ENCODE measurements at places on chromosomes 3 and 15.

DNA sequence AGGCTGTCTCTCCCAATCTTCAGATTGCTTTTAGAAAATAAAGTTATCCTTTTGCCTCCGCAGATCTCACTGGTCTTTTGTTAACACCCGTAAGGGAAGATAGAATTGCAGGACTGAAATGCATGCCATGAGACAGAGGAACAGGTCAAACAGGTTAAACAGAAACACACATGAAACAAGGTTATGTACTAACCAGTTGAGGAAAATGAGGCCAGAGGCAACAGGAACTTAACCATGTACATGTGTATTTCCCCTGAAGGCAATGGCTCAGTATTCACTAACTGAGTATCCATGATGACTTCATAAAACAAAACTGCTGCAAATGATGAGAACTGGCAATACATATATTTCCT is 169.1 kb upstream of the NSMCE3 start:
- DNase-seq = no peak

GRCh38 chr3:29291982-29292363 is 11.1 kb downstream of the RBMS3 start:
- DNase-seq = no peak

- no peak for DNase-seq
These were observed 7.4 kb downstream of the A4GNT start for GRCh38 chr3:138124706-138125355.

DNA sequence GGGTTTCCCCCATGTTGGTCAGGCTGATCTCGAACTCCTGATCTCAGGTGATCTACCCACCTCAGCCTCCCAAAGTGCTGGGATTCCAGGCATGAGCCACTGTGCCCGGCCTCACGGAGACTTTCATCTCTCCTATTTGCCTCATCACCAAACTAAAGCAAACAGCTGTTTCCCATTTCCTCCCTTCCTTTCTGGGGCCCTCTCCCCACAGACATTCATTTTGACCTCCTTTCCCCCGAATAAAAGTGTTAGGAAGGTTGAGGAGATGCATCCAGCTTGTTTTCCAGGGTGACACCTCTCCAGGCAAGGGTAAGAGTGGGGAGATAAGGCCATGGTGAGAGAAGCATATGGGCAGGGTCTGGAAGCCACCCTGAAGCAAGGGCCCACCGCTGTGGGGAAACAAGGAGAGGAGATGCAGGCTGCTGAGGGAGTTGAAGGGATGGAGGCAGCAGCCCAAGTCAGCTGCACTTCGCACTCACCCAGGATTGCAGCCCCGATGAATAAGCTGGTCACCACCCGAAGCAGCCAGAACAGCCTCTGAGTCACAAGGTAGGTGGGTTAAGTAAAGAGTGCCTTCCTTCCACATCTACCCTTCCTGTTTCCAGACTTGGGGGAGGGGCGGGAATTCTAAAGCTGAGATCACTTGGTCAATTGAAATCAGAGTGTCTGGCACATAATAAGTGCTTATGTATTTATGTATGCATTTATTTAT is 7.7 kb downstream of the DUOXA2 start:
- no peak for DNase-seq

DNA sequence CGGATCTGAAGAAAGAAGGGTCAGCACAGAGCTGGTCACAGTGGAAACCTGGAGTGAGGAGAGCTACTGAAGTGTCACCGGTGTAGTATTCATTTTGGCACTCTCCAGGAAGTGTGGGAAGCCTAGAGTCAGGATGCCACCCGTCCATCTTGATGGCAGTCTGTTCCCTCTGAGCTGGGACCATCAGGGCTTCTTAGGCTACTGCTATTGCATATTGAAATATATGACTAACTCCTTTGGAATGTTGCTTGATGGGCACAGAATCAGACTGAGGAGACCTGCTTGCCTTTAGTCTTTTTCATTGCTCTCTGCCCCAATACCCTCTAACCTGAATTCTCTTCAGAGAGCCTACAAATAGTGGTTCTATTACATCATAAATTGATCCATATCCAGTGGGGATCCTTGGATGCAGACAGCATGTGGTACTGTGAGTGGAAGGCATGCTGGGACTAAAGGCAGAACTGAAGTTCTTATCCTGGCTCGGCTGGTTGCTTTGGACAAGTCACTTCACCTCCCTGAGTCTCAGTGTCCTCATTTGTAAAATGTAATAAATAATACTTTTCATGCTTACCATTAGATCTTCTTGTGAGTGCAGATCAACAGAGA is 143.5 kb downstream of the PDE8A start:
- DNase-seq = no peak

GRCh38 chr3:101976473-101976872 is 127.2 kb downstream of the NFKBIZ start:
- DNase-seq = no peak

GRCh38 chr3:52436500-52437149 is 8.3 kb downstream of the SEMA3G start:
- no peak for DNase-seq

GRCh38 chr15:79916502-79917132 is 19.8 kb upstream of the MTHFS start:
- DNase-seq = no peak

GRCh38 chr3:150348500-150348899 is 59.6 kb upstream of the TSC22D2 start:
- DNase-seq = no peak

DNA sequence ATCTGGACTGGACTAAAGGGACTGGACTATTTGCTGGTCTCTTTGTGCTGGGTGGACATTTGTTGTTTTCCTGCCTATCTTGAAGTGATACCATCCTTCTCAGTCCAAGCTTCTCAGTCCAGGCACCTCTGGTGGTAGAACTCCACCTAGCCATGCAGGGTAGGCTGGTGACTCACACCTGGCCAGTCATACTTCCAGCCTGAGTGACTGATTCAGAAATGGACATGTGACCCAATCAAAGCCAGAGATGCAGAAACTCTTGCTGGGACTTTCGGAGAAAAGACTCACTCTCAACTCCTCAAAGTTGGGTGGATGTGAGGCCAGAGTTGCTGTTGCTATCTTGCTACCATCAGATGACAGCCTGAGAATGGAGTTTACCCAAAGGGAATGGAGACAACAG is 5.6 kb upstream of the ASB14 start:
- DNase-seq = no peak

- no peak for DNase-seq
These were observed 799 bp downstream of the ABI3BP start for GRCh38 chr3:100992231-100993012.

GRCh38 chr3:56788521-56788920 is 13.2 kb downstream of the ARHGEF3 start:
- peak; percentile 72 for DNase-seq

- DNase-seq = no peak
These were observed 175.7 kb upstream of the MDFIC2 start for GRCh38 chr3:70488131-70488530.

DNA sequence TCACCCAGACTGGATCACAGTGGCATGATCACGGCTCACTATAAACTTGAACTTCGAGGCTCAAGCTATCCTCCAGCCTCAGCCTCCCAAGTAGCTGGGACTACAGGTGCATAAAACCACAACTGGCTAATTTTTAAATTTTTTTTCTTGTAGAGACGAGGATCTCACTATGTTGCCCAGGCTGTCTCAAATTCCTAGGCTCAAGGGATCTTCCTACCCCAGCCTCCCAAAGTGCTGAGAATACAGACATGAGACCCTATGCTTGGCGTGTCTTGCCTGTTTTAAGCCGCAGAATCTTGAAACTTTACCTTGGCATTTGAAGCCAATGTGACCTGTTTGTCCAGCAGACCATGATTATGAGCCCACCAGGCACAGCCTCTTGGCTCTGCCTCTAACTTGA is 119.9 kb downstream of the OPA1 start:
- no peak for DNase-seq

DNA sequence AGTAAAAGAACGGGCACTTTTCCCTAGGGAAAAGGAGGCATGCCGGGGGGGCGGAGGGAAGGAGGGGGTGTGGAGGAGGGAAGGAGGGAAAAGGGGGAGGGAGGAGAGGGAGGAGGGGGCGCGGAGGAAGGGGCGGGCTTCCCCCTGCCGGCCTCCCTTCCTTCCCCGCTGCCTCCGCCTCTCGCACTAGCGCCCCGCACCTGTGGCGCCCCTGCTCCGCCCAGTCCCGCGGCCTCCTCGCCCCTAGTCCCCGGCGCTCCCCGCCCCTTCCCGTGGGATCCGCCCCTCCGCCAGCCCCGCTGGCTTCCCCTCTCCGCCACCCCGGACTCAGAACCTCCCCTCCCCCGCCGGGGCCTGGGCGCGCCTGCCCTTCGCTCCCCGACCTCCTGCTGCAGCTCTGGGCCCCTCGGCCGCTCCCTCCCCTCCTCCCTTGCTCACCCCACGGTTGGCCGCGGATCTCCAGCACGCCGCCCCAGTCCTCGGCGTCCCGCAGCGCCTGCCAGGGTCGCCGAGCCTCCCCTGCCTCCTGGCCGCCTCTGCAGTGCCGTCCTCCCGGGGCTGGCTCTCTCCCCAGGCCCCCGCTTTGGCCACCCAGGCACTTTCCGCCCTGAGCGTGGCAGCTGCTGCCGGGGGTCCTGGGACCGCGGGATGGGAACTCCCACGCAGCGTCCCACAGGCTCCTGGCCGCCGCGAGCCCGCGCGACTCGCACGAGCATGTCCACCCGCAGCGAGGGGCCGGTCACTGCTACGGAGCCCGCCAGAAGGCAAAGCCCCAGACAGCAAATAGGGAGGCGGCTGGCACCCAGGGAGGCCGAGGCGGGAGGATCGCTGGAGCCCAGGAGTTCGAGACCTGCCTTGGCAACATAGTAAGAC is 147.4 kb downstream of the TJP1 start:
- DNase-seq = no peak

DNA sequence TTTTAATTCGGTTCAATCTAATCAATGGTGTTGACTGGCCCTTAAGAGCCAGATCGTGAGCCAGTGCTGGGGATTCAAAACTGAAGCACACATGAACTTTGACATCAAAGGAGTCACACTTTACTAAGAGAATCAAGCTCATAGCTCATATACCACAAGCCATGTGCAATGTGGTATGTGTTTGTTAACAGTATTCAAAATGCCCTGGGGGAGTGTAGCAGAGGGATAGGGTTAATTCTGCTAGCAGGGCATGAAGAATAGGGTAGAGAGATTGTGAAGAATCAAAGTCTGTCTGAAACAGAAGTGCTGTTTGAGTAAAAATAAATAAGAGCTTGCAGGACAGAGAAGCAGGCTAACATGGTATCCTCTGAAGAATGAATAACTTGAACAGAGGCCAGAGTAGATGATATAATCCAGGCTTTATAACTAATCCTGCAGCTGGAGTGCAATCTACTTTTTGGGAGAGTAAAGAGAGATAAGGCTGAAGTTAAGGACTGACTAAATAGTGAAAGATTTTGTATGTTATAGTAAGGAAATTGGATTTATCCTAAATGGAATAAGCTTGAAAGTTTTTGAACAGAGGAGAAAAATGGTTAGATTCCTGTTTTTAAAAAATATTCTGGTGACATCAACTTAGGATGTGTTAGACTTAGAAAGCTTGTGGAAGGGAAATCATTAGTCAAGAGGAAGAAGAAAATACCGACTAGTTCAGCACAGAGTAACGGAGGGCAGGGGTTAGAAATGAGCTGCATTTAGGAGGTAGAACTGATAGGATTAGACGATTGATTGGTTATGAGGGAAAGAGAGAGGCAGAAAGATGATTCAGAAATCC is 292.0 kb downstream of the NFKBIZ start:
- no peak for DNase-seq

- DNase-seq = no peak
These were observed 4.6 kb downstream of the CCPG1 start for GRCh38 chr15:55403531-55403930.

GRCh38 chr3:5071061-5071460 is 51.0 kb upstream of the ARL8B start:
- no peak for DNase-seq

DNA sequence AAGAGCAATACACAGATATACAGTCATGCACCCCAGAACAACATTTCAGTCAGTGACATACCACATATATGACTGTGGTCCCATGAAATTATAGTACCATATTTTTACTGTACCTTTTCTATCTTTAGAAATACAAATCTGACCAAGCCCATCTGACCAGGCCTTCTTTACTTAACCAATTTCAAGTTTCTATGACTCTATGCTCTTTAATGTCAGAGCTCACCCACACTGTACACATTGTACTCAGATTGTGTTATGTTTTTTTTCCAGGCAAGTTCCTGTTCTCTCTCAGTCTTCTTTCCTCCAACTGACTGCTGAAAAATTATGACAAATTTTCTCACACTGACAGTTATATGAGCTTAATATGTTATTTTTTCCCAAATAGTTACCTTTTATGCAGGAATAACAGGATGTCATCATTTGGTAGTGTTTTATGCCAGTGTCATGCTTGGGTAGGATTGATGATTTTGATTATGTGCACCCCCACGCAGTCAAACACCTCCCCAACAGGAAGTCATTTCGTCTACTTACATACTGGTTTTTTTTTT is 8.0 kb upstream of the CBLB start:
- DNase-seq = no peak

DNA sequence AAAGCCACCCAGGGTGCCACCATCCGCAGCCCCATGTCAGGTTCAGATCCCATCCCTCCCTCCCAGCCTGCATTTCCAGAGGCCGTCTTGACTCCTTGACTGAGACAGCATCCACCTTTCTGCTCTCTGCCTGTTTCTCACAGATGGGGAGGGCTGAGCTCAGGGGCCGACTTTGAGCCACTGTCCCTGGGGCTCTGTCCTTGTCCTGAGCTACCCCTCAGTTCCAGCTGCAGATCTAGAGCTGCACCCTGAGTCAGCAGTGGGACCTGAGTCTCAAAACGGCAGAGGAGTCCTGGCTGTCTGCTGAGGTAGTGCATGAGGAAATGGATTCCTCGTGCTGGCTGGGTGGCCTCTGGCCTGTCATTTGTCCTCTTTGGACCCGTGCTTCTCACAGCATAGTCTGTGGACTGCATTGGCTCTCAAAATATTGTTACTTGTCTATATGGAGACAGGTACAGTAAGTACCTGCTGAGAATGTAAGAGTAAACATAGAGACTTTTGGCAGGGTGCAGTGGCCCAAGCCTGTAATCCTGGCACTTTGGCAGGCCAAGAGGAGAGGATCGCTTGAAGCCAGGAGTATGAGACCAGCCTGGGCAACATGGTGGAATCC is 22.3 kb downstream of the RPLP1 start:
- no peak for DNase-seq

DNA sequence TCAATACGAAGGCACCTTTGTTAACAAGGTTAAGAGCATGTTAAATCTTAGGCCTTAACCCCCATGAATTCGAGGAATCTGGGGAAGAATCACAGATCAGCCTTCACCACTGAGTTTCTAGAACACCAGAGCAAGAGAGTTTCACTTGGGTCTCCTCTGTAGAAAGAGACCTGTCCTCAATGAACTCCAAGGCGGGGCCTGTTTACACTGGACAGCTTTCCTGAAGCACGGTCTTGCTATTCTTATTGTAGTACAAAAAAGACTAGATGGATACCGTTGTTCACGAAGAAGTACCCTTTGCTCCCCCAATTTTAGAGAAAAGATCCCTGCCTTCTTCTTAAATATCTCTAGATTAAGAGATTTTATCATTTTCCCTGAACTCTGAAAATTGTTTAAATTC is 64.9 kb downstream of the USF3 start:
- no peak for DNase-seq

DNA sequence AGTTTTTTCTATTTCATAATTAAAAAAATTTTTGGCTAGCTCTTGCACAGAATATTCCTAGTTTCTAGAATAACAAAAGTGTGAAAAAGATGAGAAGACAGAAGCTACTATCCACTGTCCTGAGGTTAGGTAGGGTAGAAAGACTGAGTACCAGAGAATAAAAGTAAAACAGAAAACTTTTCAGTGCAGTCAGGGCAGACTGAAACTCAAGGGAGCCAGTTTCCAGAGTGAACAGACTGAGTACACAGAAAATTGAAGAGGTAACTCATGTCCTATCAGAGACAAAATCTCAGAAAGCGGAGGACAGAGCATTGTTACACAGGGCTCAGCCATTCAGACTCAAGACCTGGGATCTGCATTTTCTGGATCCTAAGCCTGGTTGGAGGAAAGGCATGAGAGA is 8.8 kb upstream of the FBXO40 start:
- DNase-seq = no peak
